Esophagus squamous epithelium (tissue), 5 donors: ENCODE measurements at places on chromosomes 6 and 20.

DNA sequence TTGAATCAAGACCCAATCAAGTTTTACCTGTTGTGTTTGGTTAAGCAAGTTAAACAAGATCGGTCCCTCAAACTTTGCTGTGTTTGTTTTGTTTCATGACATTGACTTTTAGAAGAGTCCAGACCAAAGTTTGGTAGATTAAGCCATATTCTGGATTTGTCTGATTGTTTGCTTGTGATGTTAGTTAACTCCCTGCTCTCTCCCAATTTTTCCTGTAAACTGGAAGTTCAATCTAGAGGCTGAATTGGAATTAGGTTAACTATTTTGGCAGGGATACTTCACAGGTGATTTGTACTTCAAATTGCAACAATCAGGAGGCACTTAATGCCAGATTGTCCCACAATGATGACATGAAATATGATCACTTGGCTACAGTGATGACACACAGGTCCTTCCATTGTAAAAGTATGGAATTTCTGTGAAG lies 13.6 kb upstream of the SH3BGRL2 start:
- DNase-seq: no peak

- no peak for DNase-seq
Observed at GRCh38 chr6:33073431-33073871, at the start of gene HLA-DPA1. HLA-DPA1 (minus strand) TSS chr6:33073649.

DNA sequence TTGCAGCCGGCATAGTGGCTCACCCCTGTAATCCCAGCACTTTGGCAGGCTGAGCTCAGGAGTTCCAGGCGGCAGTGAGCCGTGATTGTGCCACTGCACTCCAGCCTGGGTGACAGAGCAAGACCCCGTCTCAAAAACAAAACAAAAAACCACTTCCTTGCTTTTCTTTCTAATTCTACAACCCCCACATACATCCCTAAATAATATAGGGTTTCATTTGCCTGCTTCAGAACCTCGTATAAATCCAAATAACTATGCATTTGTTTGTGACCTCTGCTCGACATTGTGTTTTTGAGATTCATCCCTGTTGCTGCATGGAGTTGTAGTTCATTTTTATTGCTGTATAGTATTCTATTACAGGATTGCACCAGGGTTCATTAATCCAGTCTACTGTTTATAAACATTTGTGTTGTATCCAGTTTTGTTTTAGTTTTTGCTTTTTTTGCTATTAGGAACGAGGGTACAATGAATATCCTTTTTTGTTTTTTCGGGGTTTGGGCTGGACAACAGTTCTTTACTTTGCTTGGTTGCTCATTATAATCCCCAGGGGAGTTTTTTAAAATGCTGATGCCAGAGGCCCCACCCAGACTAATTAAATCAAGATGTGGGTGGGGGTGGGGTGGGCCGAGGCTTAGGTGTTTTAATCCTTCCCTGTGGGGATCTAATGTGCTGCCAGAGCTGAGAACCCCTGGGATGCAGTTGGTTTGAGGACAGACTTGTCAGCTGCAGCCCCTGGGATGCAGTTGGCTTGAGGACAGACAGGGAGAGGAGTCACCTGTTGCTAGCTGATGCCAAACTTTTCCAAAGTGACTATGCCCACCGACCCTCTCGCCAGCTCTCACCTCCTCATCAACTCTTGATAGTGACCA lies 2.4 kb upstream of the SNAI1 start:
- DNase-seq: no peak

DNA sequence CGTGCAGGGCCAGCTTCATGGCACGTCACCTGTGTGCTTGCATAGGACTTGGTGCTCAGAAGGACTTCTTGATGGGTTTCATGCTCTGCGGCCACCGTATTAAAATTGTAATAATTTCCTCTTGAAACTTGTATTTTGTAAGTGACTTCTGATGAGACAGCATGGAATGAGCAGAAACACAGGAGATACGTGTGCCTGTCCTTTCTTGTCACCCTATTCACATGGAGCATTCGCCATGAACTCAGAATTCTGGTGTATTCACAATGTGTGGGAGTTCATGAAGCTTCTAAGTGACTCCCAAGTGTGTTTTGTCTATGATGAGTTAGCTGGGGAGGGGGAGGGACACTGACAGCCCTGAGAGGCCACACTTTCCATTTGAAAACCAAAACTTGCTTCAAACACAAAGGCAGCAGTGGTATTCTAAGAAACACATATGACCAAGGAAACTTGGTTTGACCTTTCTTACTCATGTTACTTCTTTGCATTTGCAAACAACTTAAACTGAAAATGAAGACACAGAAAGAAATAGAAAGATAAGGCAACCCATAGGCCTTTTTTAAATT lies 92.1 kb upstream of the NEDD9 start:
- DNase-seq: no peak

- no peak for DNase-seq
Observed at GRCh38 chr6:11233673-11234573, 1.5 kb upstream of the NEDD9 start.

DNA sequence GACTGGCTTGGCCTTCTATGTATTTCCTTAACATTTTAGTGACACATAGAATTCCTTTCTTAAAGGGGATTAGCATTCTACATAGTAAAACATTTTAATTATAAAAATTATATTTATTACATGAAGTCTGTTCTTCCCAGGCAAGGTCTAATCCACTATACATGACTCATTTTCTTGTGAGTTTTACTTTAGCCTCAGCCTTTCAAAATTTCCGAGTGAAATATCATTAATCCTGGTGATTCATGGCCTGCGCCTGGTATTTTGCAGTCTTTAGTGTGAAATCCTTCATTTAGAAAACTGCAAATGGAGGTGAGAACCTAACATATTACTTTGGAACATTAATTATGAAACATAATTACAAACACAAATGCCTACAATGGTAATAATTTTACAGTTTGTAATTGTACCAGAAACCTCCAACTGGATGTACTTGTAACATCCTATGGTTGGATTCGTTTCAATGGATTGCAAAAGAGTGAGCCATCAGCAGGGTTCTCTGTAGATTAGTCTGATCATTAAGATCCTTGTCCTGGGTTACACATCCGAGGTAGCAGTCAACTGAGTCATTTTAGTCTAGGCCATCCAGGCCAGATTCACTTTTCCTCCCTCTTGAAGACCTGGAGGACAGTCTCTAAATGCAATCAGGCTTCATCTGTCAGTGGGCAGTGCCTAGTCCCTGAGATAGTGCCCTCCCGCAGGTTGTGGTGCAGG lies 272.0 kb downstream of the PACRG start:
- DNase-seq: no peak

DNA sequence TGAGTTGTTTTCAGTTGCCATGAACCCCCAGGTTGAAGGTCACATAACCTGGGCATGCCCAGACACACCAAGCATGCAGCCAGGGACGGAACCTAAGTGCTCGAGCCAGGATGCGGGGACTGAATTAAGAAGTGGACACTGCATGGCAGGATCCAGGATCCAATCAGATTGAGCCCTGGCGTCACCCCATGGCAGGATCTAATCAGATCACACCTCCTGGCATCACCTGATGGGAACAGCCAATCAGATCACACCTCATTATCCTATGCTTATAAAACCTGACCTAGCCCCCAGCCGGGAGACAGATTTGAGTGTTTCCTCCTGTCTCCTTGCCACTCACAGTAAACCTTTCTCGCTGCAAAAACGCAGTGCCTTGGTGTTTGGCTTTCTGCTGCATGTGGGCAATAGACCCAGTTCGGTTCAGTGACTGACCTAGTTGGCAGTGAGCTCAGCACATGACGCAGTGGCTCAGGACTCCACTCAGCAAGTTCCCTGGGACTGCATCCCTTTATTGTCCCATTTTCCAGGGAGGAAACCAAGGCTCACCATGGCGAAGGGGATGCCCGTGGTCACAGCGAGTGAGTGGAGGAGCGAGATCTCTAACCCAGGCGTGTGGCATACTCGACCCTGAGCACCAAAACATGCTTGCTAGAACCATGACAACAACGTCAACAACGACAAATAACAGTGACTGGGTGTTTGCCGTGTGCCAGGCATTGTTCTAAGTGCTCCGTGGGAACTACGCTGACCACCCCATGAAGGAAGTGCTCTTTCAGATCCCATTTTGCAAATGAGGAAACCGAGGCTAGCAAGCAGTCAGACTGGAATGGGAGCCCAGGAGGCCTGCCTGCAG lies 66.3 kb downstream of the RBM38 start:
- DNase-seq: no peak

GRCh38 chr6:113414511-113414910 lies 442.6 kb upstream of the MARCKS start:
- DNase-seq: no peak

- DNase-seq: no peak
Observed at GRCh38 chr20:37299718-37300528, 10.5 kb downstream of the MANBAL start.
